ENCODE measurements at places on chromosomes 4 and X.

DNA sequence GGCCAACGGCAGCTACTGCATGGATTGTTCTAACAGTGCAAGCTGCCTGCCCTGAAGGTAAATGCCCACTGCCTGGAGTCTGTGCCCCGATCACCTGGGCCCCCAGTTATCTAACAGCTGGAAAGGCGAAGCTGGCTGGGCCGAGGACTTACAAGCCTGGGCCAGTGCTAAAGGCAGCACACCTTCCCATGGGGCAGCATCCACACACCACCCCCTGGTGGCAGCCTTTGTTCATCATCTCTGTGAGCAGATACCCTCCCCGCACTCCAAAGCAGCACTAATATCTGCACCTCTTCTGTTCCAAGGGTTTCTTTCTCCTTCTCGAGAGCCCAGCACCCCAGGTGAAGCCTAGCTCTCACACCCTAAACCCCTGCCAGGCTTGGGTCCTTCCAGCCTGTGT is 7.6 kb downstream of the SLC2A9 start:
- DNase-seq, result no peak

GRCh38 chrX:4809571-4809970 is 1096.1 kb upstream of the PRKX start:
- no peak for DNase-seq

DNA sequence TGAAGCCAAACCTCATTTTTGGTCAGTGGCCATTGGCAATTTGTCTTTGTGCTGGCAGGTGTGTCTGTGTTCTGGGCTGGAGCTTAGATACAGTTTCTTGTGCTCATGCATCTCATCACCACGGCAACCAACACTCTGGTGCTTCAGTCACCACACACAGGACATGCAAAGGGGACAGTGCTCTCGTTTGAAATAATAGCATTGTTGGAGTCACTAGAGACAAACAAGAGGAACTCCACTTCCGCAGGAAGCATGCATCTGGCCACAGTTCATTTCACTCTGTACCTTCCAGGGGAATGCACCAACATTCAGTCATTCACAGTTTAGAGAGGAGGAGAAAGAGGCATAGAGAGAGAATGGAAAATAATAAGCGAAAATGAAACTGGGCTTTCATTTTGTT is 267.4 kb downstream of the ANK2 start:
- no peak for DNase-seq

DNA sequence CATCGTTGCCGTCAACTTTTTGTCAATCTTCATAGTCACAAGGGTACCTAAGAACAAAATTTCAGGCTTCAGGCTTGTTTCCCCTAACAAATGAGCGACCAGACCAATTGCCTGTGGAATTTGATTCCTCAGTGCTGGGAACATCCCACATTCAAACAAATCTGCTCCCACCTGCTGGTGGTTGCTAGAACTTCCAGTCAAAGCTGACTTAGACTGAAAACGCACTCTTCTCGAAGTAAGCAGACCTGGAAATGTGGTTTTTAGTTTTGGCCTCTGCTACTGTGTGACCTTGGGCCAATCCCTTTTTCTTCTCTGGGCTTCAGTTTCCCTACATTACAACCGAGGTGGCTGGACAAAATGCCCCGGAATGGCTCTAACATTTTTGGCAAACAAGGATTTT is 1.8 kb upstream of the GABRQ start:
- DNase-seq, result no peak

- no peak for DNase-seq
These were observed 185.2 kb downstream of the MAML3 start for GRCh38 chr4:139968831-139969230.

GRCh38 chr4:154566639-154567204 is 3.9 kb downstream of the FGB start:
- no peak for DNase-seq

GRCh38 chrX:129875669-129876068 is 30.3 kb upstream of the UTP14A start:
- DNase-seq, result no peak

DNA sequence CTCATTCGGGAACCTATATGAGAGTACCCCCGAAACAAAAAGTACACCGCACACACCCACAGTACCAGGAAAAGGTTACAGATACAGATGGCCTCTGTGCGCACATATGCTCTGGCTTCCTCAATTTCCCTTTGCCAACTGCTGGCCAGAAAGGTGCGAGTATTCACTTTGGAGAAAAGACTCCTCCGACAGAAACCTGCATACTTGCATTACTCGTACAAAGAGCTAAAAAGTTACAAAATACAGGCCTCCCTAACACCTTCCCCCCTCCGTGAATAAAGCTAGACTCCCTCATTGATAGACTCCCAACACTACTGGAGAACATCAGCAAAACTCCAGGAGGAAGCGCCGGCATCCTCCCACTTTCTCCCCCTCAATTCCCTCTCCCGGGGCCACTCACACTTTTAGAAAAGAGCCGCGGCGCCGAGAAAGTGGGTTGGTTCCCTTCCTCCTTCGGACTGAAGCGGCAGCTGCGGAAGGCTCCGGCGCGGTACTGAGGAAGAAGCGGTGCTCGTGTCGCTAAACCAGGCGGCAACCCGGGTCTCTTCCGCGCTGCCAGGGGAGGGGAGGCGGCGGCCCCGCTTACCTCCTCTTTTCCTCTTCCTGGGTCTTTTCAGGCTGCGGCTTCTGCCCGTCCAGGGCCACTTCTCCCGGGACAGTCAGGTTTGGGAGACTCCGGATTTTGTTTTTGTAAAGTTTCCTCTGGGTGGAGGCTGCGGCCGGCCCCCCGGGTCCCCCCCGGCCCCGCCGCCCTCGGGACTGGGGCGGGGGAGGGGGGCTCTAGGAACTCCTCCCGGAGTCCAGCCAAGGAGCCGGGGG is 1.1 kb downstream of the FBXW7 start:
- no peak for DNase-seq

- no peak for DNase-seq
These were observed 17.7 kb upstream of the GRIPAP1 start for GRCh38 chrX:49019599-49020249.

DNA sequence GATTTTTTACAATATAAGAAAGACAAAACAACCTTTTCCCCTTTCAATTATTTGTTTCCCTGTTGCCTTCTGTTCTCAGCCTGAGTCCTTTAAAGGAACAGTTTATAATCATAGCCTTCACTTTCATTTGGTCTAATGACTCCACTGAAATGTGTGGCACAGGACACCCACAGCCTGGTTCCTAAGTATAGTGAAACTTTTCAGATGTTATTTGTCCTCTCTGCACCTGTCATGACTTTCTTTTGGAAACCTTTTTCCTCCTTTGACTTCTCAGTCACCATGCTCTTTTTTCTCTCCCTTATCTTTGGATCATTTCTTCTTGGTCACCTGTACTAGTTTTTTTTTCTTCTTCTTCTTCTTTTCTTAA is 237.8 kb upstream of the ANXA3 start:
- DNase-seq, result no peak

- no peak for DNase-seq
These were observed 166.9 kb upstream of the GK2 start for GRCh38 chr4:79574741-79575451.

GRCh38 chr4:2083116-2083825 is 24.1 kb downstream of the NAT8L start:
- DNase-seq, result peak; percentile 50

- DNase-seq, result no peak
These were observed 19.4 kb downstream of the MTTP start for GRCh38 chr4:99593781-99594641.

GRCh38 chrX:118975831-118976598 is 1.6 kb downstream of the LONRF3 start:
- DNase-seq, result peak; percentile 65

- no peak for DNase-seq
These were observed 57.3 kb downstream of the CLDN22 start for GRCh38 chr4:183262776-183263100.

- DNase-seq, result peak; percentile 53
These were observed 79.6 kb downstream of the SMIM20 start for GRCh38 chr4:25993395-25994185.

- DNase-seq, result no peak
These were observed 189.6 kb downstream of the BCOR start for GRCh38 chrX:39907964-39908661.

DNA sequence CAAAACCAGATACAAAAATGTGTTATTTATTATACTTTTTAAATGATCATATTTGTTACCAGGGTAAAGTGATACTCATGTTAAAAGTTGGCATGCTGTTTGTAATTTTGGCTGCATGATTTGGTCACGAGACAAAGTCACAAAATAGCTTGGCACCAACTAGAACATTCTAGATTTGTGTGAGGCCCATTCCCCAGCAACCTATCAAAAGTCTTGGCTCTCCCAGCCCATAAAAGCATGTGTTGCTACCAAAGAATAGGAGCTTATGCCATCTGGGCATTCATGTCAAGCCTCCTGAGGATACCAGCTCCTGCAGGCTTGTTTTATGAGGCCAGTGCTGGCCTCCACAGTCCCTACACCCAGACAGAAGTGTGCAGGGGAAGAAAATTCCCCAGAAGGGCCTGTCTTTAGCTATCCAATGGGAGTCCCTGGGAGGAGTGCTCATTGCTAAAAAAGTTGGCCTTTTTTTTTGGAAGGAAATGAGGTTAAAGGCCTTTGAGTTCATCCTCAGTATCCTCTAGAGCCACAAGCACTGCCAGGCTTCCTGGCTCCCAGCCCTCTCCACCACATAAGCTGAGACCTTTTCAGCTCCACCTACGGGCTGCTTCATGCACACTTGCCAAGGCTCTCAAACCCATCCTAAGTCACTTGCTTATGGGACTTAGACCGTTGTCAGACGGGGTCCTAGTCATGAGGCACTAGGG is 211.9 kb upstream of the EOLA2 start:
- DNase-seq, result no peak

DNA sequence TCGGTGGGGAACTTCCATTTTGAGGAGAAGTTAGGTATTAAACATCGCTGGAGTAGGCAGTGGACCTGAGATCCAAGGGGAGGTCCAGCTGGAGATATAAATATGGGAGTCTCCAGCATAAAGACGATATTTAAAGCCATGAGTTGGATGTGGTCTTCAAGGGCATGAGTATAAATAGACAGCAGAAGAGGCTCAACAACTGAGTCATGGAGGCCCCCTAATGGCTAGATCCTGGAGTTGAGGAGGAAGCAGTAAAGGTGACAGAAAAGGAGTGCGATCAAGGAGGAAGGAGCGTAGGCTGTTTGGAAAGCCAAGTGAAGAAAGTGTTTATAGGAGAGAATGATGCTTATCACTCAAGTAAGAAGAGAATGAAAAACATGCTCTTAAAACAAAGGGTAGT is 18.1 kb upstream of the APBB2 start:
- DNase-seq, result no peak

- DNase-seq, result no peak
These were observed 233.8 kb upstream of the UGT8 start for GRCh38 chr4:114364857-114365256.

DNA sequence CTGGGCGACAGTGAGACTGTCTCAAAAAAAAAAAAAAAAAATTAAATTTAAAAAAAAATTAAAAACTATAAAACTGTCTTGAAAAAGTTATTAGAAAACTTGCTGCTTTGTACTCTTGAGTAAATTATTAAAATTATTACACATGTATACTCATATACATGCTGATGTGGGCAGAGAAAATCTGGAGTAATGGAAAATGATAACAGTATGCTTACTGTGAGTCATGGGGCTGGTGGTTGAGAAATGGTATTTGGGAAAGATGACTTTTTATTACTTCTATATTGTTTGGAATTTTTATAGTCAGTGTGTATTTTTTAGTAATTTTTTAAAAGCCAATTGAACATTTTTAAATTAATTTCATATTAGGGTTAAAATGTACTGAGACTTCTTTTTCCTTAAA is 7.5 kb downstream of the YY2 start:
- DNase-seq, result no peak

- DNase-seq, result no peak
These were observed 55.1 kb downstream of the CPZ start for GRCh38 chr4:8647626-8648025.

- DNase-seq, result no peak
These were observed 36.0 kb upstream of the EXOC1L start for GRCh38 chr4:55783584-55783983.

- DNase-seq, result no peak
These were observed 116.0 kb upstream of the RPS6KA3 start for GRCh38 chrX:20382518-20383297.

DNA sequence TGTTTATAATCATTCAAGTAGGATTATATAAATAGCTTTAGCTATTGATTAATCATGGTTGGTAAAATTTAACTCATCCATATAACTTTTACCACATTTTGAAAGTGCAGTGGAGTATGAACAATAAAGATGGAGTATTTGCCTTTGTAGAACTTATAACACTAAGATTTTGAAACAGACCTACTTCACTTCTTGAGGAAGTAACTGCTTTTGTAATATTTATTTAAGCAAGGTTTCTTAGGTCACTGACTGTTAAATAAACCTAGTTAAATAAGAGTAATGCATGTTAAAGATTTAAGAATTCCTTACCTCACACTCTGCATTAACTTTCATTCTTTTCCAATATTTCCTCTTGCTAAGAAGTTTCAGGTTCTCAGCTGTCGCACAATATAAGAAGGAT is 242.5 kb downstream of the CFAP299 start:
- DNase-seq, result no peak

GRCh38 chrX:15204130-15204751 is 65.6 kb downstream of the ASB9 start:
- DNase-seq, result no peak

GRCh38 chr4:52572936-52573485 is 86.1 kb downstream of the USP46 start:
- DNase-seq, result no peak

DNA sequence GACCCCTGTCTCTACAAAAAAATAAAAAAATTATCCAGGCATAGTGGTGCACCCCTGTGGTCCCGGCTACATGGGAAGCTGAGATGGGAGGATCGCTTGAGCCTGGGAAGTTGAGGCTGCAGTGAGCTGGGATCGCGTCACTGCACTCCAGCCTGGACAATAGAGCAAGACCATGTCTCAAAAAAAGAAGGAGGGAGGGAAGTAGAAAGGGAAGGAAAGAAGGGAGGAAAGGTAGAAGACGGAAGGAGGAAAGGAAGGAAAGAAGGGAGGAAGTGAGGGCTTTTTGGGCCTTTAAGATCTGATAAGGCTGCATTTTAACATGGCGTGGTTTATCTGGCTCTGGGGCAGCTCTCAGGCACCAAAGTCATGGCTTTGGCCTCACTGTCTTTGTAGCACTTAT is 10.4 kb downstream of the PDK3 start:
- no peak for DNase-seq

GRCh38 chrX:39115166-39115565 is 313.9 kb downstream of the MID1IP1 start:
- DNase-seq, result no peak

DNA sequence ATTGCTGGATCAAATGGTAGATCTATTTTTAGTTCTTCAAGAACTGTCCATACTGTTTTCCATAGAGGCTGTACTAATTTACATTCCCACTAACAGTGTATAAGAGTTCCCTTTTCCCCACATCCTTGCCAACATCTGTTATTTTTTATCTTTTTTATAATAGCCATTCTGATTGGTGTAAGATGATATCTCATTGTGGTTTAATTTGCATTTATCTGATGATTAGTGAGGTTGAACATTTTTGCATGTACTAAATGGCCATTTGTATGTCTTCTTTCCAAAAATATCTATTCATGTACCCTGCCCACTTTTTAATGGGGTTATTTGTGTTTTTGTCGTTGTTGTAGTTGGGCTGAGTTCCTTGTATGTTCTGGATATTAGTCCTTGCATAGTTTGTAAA is 35.4 kb upstream of the PRKG2 start:
- no peak for DNase-seq
